HS-5 (cell line): ENCODE measurements at places on chromosomes 12 and 14.

GRCh38 chr12:52190860-52191729 lies 719 bp downstream of the KRT80 start:
- DNase-seq, result no peak

DNA sequence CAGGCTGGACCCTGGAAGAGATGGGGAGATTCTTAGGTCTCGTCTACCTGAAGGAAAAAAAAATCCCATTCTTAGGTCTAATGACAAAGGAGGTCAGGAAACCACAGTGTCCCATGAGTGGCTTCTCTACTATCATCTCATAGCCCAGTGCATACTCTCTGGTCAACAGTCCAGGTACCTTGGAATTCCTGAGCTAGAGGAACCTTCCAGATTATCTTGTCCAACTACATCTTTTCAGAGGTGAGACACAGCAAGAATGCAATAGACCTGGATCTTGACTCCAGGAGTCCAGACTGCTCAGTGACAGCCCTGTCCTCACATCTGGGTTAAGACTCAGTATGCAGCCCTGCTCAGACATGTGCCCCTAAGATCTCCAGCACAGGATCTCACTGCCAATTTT lies 177.5 kb upstream of the NOS1 start:
- no peak for DNase-seq

- DNase-seq, result no peak
Observed at GRCh38 chr14:64680013-64680713, 24.1 kb upstream of the PLEKHG3 start.

DNA sequence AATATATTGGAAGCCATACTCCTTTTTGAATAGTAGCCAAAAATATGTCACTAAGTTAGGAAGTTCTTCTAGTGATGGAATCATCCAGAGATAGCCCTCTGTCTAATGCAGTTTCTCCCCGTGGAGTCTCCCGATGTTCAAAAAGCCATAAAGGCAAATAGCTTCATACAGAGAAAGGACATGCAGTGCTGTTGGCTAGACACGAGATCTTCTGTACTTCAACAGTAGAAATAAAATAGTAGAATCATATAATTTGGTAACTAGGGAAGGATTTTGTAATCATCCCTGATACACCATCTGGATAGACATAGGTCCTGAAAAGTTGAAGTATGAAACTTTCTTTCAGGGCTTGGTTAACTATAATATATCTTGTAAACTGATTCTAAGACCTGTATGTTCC lies 27.6 kb downstream of the LRFN5 start:
- DNase-seq, result no peak

DNA sequence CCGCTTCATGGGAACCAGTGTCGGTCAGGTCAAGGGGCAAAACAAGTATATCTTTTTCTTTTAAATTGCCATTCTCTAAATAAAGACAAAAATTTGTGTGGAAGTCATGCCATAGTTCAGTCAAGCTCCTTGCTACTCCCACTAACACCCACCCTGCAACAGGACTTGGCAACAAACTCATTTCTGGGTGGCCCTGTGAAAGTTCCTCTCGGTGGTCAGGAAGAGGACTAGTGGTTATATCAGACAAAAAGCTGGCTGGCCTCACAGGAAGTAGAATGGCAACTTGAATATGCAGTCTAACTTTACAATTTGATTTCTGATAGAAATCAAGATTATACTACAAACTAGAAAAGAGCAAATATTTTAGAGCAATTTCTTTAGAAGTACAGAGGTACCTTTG lies 11.2 kb downstream of the DHRS7 start:
- no peak for DNase-seq

- no peak for DNase-seq
Observed at GRCh38 chr14:85508863-85509262, 21.1 kb upstream of the FLRT2 start.

DNA sequence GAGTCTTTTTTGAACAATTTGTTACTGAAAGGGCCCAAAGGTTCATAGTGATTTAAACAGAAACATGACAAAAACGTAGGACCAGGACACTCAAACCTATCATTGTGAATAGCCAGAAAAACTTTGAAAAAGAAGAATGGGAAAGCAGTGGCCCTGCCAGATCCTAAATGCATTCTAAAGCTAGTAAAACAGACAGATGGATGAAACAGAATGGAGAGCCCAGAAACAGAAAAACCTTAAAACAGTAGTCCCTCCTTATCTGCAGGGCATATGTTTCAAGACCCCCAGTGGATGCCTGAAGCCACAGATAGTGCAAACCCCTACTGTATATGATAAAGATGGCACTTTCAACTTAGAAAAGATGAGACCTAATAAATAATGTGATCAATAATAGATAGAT lies 93.7 kb downstream of the KICS2 start:
- no peak for DNase-seq

DNA sequence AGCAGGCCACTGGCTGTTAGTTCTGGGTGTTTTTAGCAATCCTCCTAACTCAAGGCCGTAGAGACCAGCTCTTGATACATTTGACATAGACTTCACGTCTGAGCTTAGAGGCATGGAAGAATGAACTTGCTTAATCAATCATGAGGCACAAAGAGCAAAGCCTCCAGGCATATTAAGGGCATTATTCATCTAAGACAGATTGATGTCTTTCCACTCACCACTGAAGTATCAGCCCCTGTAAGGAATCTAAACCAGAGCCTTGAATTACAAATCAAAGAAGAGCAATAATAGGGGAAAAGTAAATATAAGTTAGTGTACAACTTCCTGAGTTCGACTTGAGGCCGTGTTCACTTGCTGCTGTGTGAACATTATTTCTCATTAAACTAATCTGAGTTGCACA lies 1470.7 kb downstream of the AACS start:
- no peak for DNase-seq

- DNase-seq, result no peak
Observed at GRCh38 chr14:100664231-100664630, 62.5 kb upstream of the DLK1 start.
